Right atrium auricular region (tissue), 2 donors: ENCODE measurements at places on chromosomes 6 and 20.
A peak's percentile ranks its signal among the peaks of the same experiment; 100 is the strongest.

- no peaks in the 10 kb centered on the region for H3K36me3 ChIP-seq
- no peaks in the 10 kb centered on the region for H3K4me1 ChIP-seq
- DNase-seq, result peak; percentile 97
- H3K27me3 ChIP-seq, result no peaks in the 10 kb centered on the region
- H3K27ac ChIP-seq, result peak overlapping the region; percentile 85
- peak overlapping the region; percentile 10 for H3K4me3 ChIP-seq
These were observed 45.1 kb upstream of the PNRC1 start for GRCh38 chr6:89035252-89036101.

DNA sequence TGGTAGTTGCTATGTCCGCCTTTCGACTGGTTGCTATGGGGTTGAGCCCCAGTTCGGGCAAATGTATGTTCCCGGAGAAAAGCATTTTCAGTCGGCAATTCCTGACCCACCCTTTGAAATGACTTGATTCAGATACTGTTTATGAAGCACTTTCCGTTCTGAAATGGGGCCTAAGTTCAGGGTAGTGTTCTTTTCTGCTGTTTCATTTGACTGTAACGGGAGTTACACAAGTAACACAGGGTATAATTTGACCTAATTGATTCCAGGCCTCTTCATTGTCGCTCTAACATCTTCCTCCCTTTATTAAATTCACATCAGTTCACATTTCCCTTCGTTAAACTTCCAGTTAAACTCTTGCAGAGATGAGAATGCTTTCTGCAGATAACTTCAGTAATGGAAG is 85.5 kb downstream of the BMP6 start:
- H3K36me3 ChIP-seq, result no peaks in the 10 kb centered on the region
- H3K27me3 ChIP-seq, result no peaks in the 10 kb centered on the region
- no peak overlapping the region for H3K27ac ChIP-seq
- no peak overlapping the region for H3K4me3 ChIP-seq

DNA sequence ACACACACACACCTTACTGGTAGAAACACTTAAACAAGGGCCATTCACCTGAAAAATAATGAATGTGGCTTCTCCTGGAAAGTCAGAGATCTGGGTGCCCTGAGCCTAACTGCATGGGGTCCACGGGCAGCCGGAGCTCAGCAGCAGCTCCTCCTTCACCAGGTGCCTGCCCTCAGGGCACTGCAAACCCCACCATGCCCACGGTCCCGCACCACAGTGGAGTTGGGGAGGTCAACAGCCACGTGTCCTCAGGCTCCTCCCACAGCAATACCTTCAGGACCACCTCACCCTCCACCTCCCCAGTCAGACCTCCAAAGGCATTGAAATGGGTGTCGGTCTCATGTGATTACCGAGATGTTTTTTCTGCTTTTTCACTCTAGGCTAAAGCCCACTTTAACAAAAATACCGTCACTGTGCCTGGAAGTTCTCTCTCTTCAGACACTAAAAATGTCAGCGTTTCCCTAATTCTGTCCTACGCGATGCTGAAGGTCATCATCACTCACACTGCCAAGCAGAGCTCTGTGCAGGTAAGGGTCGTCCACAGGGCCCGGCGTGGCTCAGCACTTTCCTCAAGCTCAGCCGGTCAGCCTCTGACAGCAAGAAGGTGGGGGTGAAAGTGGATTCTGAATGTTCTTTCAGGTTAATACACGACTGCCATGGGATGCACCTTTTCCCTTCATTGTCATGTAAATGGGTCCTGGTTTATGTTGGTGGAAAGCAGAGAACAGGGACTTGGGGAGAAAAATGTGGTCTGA is 48.9 kb downstream of the CDK5RAP1 start:
- H3K4me1 ChIP-seq, result no peaks in the 10 kb centered on the region
- peaks cover 13% of the 10 kb centered on the region for H3K36me3 ChIP-seq
- H3K4me3 ChIP-seq, result no peak overlapping the region
- no peak for DNase-seq

DNA sequence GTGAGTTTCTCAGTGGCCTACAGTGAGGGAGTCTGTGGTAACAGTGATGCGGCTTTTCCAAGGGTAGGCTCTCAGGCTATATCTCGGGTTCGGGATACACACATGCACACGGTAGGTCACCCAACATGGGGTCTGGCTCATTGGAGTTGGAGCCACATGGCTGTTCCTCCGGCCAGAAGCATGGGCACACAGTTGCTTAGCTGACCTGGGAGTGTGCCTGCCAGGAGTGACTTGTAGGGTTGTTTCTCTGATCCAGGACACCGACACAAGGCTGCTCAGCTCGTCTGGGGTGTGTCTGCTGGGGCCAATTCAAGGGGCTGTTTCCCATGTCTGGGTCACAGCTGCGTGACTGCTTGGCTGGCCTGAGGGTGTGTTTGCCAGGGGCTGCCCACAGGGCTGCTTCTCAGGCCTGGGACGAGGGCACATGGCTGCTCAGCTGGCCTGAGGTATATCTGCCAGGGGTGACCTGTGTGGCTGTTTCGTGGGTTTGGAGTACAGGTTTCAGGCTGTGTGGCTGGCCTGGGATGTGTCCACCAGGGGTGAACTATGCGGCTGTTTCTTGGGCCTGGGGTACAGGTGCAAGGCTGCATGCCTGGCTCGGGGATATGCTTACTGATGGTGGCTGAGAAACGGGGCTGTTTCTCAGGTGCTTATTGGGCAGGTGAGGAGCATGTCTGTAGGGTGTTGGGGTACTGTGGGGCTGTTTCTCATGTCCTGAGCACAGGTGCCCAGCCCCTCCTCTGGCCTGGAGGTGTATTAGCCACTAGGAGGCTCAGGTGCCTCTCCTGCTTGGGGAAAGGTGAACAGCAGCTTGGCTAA is 15.2 kb downstream of the KIF25 start:
- H3K27me3 ChIP-seq, result no peaks in the 10 kb centered on the region
- H3K4me1 ChIP-seq, result no peaks in the 10 kb centered on the region
- no peak overlapping the region for H3K4me3 ChIP-seq
- no peaks in the 10 kb centered on the region for H3K36me3 ChIP-seq

- no peaks in the 10 kb centered on the region for H3K4me1 ChIP-seq
- no peak for DNase-seq
- H3K4me3 ChIP-seq, result no peak overlapping the region
- no peaks in the 10 kb centered on the region for H3K36me3 ChIP-seq
- H3K27me3 ChIP-seq, result no peaks in the 10 kb centered on the region
These were observed 385.3 kb downstream of the EPM2A start for GRCh38 chr6:145349950-145350510.

DNA sequence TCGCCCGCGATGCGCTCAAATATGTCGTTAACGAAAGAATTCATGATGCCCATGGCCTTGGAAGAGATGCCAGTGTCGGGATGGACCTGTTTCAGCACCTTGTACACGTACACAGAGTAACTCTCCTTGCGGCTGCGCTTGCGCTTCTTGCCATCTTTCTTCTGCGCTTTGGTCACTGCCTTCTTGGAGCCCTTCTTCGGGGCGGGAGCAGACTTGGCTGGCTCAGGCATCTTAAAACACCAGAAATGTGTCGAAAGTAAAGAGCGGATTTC is 36.4 kb downstream of the HFE start:
- no peaks in the 10 kb centered on the region for H3K27me3 ChIP-seq
- peak; percentile 91 for DNase-seq
- peak overlapping the region; percentile 92 for H3K27ac ChIP-seq
- H3K36me3 ChIP-seq, result peaks cover 4% of the 10 kb centered on the region
- H3K4me3 ChIP-seq, result peak overlapping the region; percentile 91

GRCh38 chr6:6152060-6152459 is 145.3 kb upstream of the NRN1 start:
- DNase-seq, result no peak
- no peaks in the 10 kb centered on the region for H3K4me1 ChIP-seq
- H3K4me3 ChIP-seq, result no peak overlapping the region

- no peak overlapping the region for H3K4me3 ChIP-seq
- no peaks in the 10 kb centered on the region for H3K36me3 ChIP-seq
These were observed 27.0 kb downstream of the ZNF292 start for GRCh38 chr6:87182321-87182720.

- H3K4me1 ChIP-seq, result peaks cover 12% of the 10 kb centered on the region
- H3K4me3 ChIP-seq, result peak overlapping the region; percentile 48
- H3K36me3 ChIP-seq, result no peaks in the 10 kb centered on the region
These were observed 54.4 kb downstream of the PRR18 start for GRCh38 chr6:166253778-166254204.

GRCh38 chr6:84492241-84493165 is 265.1 kb upstream of the CEP162 start:
- H3K4me3 ChIP-seq, result no peak overlapping the region
- H3K27ac ChIP-seq, result no peak overlapping the region
- no peak for DNase-seq
- no peaks in the 10 kb centered on the region for H3K27me3 ChIP-seq
- no peaks in the 10 kb centered on the region for H3K36me3 ChIP-seq
- H3K4me1 ChIP-seq, result no peaks in the 10 kb centered on the region

GRCh38 chr6:75334266-75335040 is 49.9 kb upstream of the TMEM30A start:
- no peak for DNase-seq
- H3K27ac ChIP-seq, result peak overlapping the region; percentile 12
- no peaks in the 10 kb centered on the region for H3K36me3 ChIP-seq
- no peak overlapping the region for H3K4me3 ChIP-seq

- no peak for DNase-seq
- no peaks in the 10 kb centered on the region for H3K36me3 ChIP-seq
- H3K4me3 ChIP-seq, result no peak overlapping the region
- H3K27ac ChIP-seq, result no peak overlapping the region
These were observed 498.7 kb downstream of the PREX1 start for GRCh38 chr20:48329031-48329615.

- H3K27me3 ChIP-seq, result no peaks in the 10 kb centered on the region
- no peak overlapping the region for H3K27ac ChIP-seq
- H3K4me1 ChIP-seq, result no peaks in the 10 kb centered on the region
- no peaks in the 10 kb centered on the region for H3K36me3 ChIP-seq
These were observed 83.2 kb downstream of the SLC22A23 start for GRCh38 chr6:3373597-3374203.

DNA sequence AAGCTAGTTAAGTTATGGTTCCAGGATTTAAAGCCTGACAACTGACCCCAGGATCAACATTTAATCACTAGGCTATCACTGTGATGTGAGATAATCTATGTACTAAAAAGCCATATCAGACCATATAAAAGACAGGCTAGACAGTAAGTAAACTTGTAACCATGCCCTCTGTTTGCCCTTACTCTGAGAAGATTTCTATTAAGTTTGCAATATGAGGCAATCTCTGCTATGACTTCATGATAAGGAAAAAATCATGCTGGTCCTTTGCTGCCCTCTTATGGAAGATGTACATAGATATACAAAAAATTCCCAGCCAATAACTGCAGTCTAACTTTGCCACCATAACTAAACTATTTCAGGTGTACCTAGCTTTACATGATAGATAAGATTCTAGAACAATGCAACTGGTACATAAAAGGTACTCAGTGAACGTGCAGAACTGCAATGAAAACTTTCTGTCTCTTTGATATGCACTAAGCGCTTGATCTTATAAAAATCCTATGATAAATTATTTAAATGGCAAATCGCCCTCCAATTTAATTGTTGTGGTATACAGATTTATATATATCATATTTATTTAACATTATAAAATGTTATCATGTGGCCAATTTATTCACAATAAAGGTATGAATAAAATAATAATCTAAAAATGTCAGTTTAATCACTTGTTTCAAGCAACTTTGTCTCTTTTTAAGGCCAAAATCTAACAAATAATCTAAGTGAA is 70.5 kb downstream of the FAM217A start:
- H3K27ac ChIP-seq, result no peak overlapping the region
- H3K4me1 ChIP-seq, result peaks cover 14% of the 10 kb centered on the region
- no peaks in the 10 kb centered on the region for H3K27me3 ChIP-seq

DNA sequence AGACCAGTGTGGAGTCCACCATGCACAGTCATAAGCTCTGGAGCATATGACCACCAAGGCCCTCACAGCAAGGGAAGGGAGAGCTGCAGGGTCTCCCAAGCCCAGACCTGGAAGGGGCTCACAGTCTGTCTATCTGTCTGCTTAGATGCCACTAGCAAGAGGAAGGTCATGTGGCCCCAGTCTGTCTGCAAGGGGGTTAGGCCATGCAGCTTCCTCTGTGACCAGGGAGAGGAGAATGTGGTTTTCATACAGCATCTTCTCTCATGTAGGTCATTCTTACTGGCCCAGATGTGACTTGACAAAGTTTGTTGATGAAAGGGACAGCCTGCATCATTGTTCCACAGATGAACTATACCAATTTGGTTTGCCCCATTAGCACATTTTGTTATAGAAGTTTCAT is 260.8 kb downstream of the FARS2 start:
- DNase-seq, result no peak
- no peak overlapping the region for H3K4me3 ChIP-seq
- H3K27me3 ChIP-seq, result no peaks in the 10 kb centered on the region
- H3K36me3 ChIP-seq, result no peaks in the 10 kb centered on the region
- no peak overlapping the region for H3K27ac ChIP-seq

DNA sequence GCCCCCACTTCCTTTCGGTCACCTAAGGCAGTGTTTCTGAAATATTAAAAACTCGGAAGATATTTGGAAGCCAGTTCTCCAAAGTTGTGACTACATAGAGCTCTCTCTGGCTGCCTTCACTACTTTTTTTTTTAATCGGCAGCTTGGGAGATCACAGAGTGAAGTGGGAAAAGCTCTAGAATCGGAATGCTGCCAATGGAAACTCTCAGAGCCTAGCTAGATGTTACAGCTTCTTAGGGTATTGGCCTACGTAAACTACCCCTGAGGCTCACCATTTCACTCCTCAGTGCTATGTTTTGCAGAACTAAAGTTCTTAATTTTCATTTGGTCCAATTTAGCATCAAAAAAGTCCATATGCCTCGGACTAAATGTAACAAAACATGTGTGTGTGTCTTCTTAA is 14.5 kb downstream of the SERPINB1 start:
- peak; percentile 30 for DNase-seq
- no peaks in the 10 kb centered on the region for H3K4me1 ChIP-seq
- H3K36me3 ChIP-seq, result no peaks in the 10 kb centered on the region
- H3K4me3 ChIP-seq, result no peak overlapping the region
- H3K27ac ChIP-seq, result no peak overlapping the region

DNA sequence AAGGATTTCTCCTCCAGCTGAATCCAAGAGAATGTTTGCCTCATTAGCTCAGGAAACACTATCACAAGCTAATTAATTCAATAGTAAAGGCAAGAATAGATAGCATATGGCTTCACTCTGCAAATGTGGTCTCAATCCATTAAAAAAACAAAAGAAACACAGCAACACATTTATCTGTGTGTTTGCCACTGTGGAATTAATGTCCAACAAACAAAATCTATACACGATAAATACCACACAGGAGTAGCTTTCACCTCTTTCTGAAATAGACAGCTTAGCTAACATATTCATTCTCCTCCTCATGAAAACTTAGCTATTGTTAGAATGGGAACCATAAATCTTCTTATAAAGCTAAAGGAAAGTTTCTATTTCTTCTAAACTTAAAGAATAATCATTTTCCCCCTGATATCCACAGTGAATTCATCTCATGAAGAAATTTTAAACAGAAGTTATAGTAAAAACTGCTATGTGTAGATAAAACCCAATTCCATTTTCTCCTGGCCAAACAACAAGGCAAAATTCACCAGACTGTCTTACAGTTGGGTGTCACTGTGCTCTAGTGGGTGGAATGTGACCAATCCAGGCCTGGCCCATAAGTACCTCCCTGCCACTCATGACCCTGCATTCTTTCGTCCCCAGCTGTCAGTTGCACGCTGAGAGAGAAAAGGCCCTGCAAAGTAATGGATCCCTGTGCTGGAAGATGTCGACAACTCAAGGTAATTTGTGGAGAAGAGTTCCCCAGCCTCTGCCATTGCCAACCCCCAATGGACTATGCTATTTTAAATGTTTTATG is 92.9 kb upstream of the NRSN1 start:
- H3K4me1 ChIP-seq, result no peaks in the 10 kb centered on the region
- no peak overlapping the region for H3K27ac ChIP-seq
- H3K36me3 ChIP-seq, result no peaks in the 10 kb centered on the region
- no peak for DNase-seq
- H3K4me3 ChIP-seq, result no peak overlapping the region
- H3K27me3 ChIP-seq, result no peaks in the 10 kb centered on the region
